ENCODE measurements at places on chromosomes 4 and X.
A peak's percentile ranks its signal among the peaks of the same experiment; 100 is the strongest.

GRCh38 chr4:95580226-95580625 lies 31.5 kb upstream of the UNC5C start:
- no peak for DNase-seq

GRCh38 chr4:11598591-11598990 lies 169.9 kb upstream of the HS3ST1 start:
- no peak for DNase-seq

DNA sequence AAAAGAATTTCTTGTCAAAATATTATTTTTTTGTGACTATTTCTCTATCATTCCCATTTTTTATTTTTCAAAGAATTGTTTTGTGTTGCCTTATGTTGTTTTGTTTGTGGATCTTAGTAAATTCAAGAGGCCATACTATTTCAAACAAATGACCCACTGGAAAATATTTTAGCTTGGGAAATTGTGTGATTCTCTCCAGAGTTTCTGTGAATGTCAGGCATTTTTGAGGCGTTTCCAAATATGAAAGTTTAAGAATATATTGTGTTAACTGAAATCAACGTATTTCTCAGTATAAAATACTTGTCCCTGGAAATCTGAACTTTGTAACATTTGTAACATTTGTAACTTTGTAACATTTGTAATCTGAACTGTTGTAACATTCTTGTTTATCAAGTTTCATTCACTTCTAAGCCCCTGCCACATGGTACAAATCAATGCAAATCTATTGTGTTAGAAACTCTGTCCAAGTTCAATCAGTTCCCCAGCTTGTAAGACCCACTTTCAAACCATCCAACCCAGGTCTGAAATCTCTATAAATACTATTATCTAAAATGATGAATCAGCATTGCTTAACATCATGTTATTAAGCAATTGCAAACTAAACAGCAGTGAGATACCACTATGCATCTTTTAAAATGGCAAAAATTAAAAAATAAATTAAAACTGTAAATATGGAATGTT lies 465.4 kb upstream of the GRID2 start:
- DNase-seq: peak; percentile 17

- no peak for DNase-seq
Measured at GRCh38 chr4:185196437-185196836, 7.4 kb downstream of the CFAP97 start.

DNA sequence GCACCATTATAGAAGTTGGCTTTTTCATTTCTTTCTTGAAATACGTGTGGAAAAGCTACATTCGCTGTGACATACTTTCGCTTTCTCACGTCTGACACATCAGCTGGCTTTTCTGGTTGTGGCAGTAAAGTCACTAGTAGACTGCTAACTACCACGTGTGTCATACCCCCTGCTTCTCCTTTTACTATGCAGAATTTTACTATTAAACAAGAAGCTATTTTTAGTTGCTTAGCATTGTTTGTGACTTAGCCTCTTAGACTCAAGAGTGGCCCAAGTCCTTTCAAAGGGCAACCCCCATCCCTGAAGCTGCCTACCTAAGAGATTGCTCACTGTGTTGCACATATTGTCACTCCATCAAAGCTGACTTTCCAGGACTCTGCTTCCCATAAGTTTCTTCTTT lies 2.1 kb upstream of the IL2 start:
- DNase-seq: peak; percentile 6

DNA sequence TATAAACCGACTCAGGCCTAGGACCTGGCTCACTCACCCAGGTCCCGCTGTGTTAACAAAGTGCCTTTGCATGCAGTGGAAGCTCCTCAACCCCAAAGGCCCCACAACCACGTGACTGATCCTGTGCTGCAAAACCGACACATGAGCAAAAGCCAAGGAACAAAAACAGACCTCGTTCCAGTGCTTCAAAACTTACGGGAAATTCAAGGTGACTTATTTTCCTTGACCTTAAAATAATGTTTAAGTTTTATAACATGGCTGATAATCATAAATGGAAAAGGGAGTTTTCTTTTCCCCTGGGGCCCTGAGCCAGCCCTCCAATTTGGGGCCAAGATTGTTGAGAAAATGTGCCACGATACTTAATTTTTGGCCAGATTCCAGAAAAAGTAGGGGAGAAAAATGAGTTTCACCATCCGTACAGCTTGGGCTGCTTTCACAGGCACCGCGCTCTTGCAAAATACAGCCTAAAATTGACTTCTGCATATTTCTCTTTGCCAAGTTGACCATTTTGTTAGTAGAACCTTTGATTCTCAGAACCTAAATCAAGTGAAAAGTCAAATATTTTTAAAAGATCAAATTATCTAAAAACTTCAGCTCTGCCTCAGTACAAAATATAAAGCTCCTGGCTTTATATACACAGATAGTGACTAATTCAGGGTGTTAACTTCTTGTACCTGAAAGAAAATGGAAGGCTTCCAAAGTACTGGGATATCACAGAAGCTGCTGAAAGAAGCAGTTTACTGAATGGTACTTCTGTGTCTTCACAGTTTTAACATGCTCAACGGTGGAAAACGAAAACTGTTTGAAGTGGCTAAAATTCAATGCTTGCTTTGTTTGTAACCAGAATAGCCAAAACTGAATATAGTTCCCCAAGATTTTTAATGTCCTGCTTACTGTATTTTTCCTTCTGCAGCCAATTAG lies 93.8 kb downstream of the APBB2 start:
- peak; percentile 92 for DNase-seq

Measured in choroid plexus epithelial cell (primary cell).